ENCODE measurements at places on chromosomes 6 and 20. TPM values are rescaled to one million over a fixed set of nuclear protein-coding genes. Genes with fewer than 3 reads are reported as not detected.

Gene SLPI
- total RNA-seq: not detected

Gene AKAP7
- 16.9 TPM for total RNA-seq

Gene GSTA3
- total RNA-seq: not detected

Gene ENPP1
- 39.1 TPM for total RNA-seq

Gene BPIFB2
- not detected for total RNA-seq

Gene RALY
- 150 TPM for total RNA-seq

Gene SLC35D3
- total RNA-seq: 0.57 TPM

Gene NR2E1
- total RNA-seq: not detected

Gene TMEM170B
- 4.3 TPM for total RNA-seq

Gene GNMT
- 1.8 TPM for total RNA-seq

Gene PLEKHG1
- total RNA-seq: 2.2 TPM

Gene ME1
- 3.9 TPM for total RNA-seq

Gene CLPSL2
- 1.4 TPM for total RNA-seq

Gene VWA7
- total RNA-seq: 1.5 TPM

Gene SLC18B1
- total RNA-seq: 23.4 TPM

Gene OOEP
- not detected for total RNA-seq

Gene HMGCLL1
- 0.41 TPM for total RNA-seq

Gene MEP1A
- total RNA-seq: not detected

Gene ZBTB22
- total RNA-seq: 9.8 TPM

Gene YIPF3
- 78.2 TPM for total RNA-seq

Gene BPIFA1
- not detected for total RNA-seq

Gene LBP
- total RNA-seq: 0.48 TPM

Gene CRISP2
- not detected for total RNA-seq

Gene LY6G5B
- 12.6 TPM for total RNA-seq

Gene CDH4
- 7.4 TPM for total RNA-seq

Gene HLA-A
- 226 TPM for total RNA-seq

Gene PRSS16
- total RNA-seq: 20.2 TPM

Gene ADGRB3
- 1.2 TPM for total RNA-seq

Gene TAGAP
- not detected for total RNA-seq

Gene MAFB
- total RNA-seq: 1.8 TPM

Gene PKHD1
- 0.11 TPM for total RNA-seq

Gene NKX2-4
- total RNA-seq: 0.19 TPM

Gene PHACTR2
- 131 TPM for total RNA-seq

Gene HSPA12B
- 4.9 TPM for total RNA-seq

Gene RAET1L
- not detected for total RNA-seq

Gene RHAG
- total RNA-seq: not detected

Gene HLA-DOB
- total RNA-seq: not detected

Gene ACAT2
- 166 TPM for total RNA-seq

Gene CAP2
- total RNA-seq: 10.0 TPM

Gene TMC2
- not detected for total RNA-seq

Gene TNNC2
- 5.7 TPM for total RNA-seq

Gene HELZ2
- 17.5 TPM for total RNA-seq

Gene PRPH2
- total RNA-seq: 0.65 TPM

Gene TSPO2
- total RNA-seq: not detected

Gene HLA-DOA
- total RNA-seq: 23.7 TPM

Gene NAPB
- total RNA-seq: 12.3 TPM

Gene TAAR6
- total RNA-seq: not detected

Gene RREB1
- total RNA-seq: 34.7 TPM

Gene ZSCAN23
- total RNA-seq: 5.3 TPM

Gene PACRG
- total RNA-seq: not detected

Gene SLC12A5
- 5.9 TPM for total RNA-seq

Gene OXT
- not detected for total RNA-seq

Gene COL9A1
- 14.4 TPM for total RNA-seq

Gene SLC22A7
- total RNA-seq: not detected

Gene BMP2
- total RNA-seq: 3.6 TPM

Gene SMLR1
- total RNA-seq: not detected

Gene MLIP
- total RNA-seq: not detected

Gene MUCL3
- total RNA-seq: 0.37 TPM
